ENCODE measurements at places on chromosomes 1 and 21.

DNA sequence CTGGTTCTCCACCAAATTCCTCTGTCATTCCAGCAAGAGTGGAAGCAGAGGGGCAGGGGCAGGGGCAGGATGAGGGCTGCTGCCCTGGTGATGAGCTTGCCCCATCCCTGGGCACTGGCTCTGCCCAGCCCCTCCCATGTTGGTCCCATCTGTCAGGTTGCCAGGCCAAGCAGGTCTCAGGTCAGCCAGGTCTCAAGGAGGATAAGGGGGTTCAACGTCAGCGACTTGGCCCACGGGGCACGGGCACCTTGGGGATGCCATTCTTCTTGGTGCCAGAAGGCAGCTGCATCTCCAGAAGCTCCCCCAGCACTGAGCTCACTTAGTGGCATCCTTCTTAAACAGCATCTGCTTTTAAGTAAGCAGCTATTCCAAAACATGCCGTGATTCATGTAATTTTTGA lies 133.1 kb downstream of the AJAP1 start:
- DNase-seq = no peak

- DNase-seq = no peak
Measured at GRCh38 chr1:15016001-15016400, 137.5 kb upstream of the TMEM51 start.

- DNase-seq = no peak
Measured at GRCh38 chr1:100430325-100430756, 78.0 kb downstream of the CDC14A start.

- no peak for DNase-seq
Measured at GRCh38 chr1:203368624-203369451, 17.9 kb upstream of the FMOD start.
